ENCODE measurements at places on chromosomes 5 and 9. TPM values are rescaled to one million over a fixed set of nuclear protein-coding genes. Genes with fewer than 3 reads are reported as not detected.

GRCh38 chr5:94849821-94850736, 231.6 kb downstream of the SLF1 start:
- no peak overlapping the region for H3K4me3 ChIP-seq
- H3K27me3 ChIP-seq = no peaks in the 10 kb centered on the region
- no peaks in the 10 kb centered on the region for H3K36me3 ChIP-seq
- no peak overlapping the region for H3K27ac ChIP-seq
- peak; percentile 6 for DNase-seq

TPD52L3 gene
- not detected for total RNA-seq

GRCh38 chr9:25519286-25519685, 159.0 kb downstream of the TUSC1 start:
- no peaks in the 10 kb centered on the region for H3K4me1 ChIP-seq
- H3K36me3 ChIP-seq = no peaks in the 10 kb centered on the region
- H3K4me3 ChIP-seq = no peak overlapping the region
- no peaks in the 10 kb centered on the region for H3K27me3 ChIP-seq

- no peak for DNase-seq
- no peak overlapping the region for H3K27ac ChIP-seq
- H3K4me3 ChIP-seq = no peak overlapping the region
- no peaks in the 10 kb centered on the region for H3K4me1 ChIP-seq
- no peaks in the 10 kb centered on the region for H3K27me3 ChIP-seq
- H3K36me3 ChIP-seq = no peaks in the 10 kb centered on the region
These were observed 116.7 kb upstream of the RETREG1 start for GRCh38 chr5:16733331-16734006.

- no peak overlapping the region for H3K4me3 ChIP-seq
- H3K27me3 ChIP-seq = no peaks in the 10 kb centered on the region
- no peak overlapping the region for H3K27ac ChIP-seq
- H3K36me3 ChIP-seq = no peaks in the 10 kb centered on the region
- DNase-seq = no peak
These were observed 115.0 kb downstream of the PIK3R1 start for GRCh38 chr5:68330574-68330973.

DNA sequence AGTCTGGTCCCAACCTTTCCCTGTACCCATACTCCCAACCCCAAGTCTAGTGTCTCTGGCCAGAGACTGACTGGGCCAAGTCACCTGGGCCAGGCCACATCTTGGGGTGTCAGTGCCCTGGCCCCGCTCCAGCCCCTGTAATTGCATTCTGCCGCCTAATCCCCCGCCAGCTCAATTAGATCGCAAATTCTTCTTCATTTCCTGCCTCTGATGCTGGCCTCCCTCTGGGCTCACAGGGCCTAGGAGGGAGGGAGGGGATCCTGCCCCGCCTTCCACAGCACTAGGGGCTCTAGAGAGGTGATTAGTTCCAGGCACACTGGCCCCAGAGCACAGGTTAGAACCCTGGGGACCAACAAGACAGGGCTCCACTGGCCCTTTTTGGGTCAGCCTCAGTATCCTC, 5.5 kb downstream of the CXXC5 start:
- no peaks in the 10 kb centered on the region for H3K36me3 ChIP-seq
- no peak for DNase-seq
- no peak overlapping the region for H3K4me3 ChIP-seq
- H3K27ac ChIP-seq = peak overlapping the region; percentile 34
- peaks cover 58% of the 10 kb centered on the region for H3K27me3 ChIP-seq

- H3K27me3 ChIP-seq = no peaks in the 10 kb centered on the region
- no peak overlapping the region for H3K27ac ChIP-seq
- H3K4me1 ChIP-seq = no peaks in the 10 kb centered on the region
- H3K36me3 ChIP-seq = no peaks in the 10 kb centered on the region
- no peak for DNase-seq
- no peak overlapping the region for H3K4me3 ChIP-seq
These were observed 180.6 kb downstream of the GABRG2 start for GRCh38 chr5:162248107-162248713.

DNA sequence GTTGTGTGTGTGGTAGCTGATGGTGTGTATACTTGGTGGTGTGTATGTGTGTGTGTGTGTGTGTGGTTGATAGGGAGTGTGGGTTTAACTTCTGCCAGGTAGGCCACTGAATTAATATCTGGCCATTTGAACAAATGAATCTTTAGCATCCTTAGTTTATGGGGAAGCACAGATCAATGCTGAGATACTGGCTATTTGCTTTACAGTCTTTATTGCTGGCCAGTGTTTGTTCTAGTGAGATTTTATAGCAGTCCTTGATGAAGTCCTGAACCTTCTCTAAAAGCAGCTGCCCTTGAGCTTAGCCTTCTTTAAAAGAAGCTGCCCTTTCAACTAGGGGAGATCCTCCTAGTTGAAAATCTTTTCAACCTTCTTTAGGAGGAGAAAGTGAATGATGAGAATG, 69.3 kb downstream of the MACIR start:
- peaks cover 20% of the 10 kb centered on the region for H3K27me3 ChIP-seq
- H3K27ac ChIP-seq = no peak overlapping the region
- H3K36me3 ChIP-seq = no peaks in the 10 kb centered on the region
- no peaks in the 10 kb centered on the region for H3K4me1 ChIP-seq
- no peak overlapping the region for H3K4me3 ChIP-seq

- peak overlapping the region; percentile 45 for H3K4me3 ChIP-seq
- H3K27me3 ChIP-seq = peaks cover 15% of the 10 kb centered on the region
- no peak overlapping the region for H3K27ac ChIP-seq
- H3K4me1 ChIP-seq = peaks cover 11% of the 10 kb centered on the region
- H3K36me3 ChIP-seq = no peaks in the 10 kb centered on the region
These were observed 30.9 kb downstream of the GSN start for GRCh38 chr9:121298689-121299466.

THBS4 gene
- 0.76 TPM for total RNA-seq

DNA sequence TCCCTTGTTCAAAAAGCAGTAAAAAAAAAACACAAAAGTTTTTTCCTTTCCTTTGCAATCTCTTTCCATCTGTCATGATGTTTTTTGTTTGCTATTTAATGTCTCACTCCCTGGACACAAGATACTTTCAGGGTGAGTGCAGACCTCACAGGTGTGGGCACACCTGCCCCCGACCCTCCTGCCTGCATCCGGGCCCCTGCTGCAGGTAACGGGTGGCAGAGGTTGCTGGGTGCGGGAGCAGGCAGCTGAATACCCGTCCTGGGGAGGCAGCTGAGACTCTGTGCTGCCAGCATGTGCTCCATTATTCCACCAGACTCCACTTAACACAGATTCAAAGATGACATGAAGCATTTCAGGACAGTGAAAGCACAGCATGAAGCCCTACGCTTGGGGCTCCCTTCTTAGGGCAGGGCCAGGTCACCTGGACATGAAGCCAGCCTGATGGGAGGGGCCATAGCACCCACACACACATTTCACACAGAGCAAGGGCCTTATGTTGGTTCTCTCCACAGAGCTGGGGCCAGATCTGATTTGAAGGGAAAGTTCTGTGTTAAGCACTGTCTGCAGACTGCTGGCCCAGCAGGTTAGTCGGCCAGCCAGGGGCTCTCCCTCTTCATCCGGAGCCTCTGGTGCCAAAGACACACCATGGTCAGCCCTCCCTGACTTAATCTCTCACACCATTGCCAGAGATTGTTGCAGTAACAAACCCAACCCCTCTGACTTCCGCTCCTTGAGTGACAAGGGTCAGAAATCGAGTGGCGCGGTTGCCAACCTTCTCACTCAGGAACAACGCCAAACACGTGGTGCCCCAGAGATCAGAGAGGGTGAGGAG, 13.0 kb downstream of the NEK6 start:
- H3K27ac ChIP-seq = no peak overlapping the region
- no peak for DNase-seq
- H3K36me3 ChIP-seq = no peaks in the 10 kb centered on the region
- H3K27me3 ChIP-seq = peaks cover 9% of the 10 kb centered on the region

- no peak overlapping the region for H3K27ac ChIP-seq
- no peaks in the 10 kb centered on the region for H3K27me3 ChIP-seq
- DNase-seq = no peak
- H3K4me3 ChIP-seq = no peak overlapping the region
- H3K4me1 ChIP-seq = peaks cover 65% of the 10 kb centered on the region
These were observed 10.7 kb downstream of the ARHGAP26 start for GRCh38 chr5:142780871-142781270.

DNA sequence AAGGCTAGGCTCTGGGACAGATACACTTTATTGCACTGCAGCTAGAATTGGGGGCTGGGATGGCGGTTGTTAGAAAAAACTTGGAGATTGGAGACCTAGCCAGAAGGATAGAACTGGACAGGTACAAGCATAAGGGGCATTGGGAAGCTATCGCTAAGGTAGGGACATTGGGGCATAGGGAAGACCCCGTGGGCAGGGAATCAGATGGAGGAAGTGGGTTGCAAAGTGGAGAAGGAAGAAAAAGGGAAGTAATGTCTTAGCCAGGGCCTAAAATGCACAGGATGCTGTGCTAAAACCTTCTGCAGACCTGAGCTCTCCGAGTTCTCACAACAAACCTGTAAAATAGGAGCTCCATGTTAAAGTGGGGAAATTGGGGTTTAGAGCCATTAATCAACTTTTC, 178.2 kb downstream of the ZDHHC21 start:
- H3K4me1 ChIP-seq = no peaks in the 10 kb centered on the region
- no peak for DNase-seq
- no peak overlapping the region for H3K4me3 ChIP-seq
- no peaks in the 10 kb centered on the region for H3K36me3 ChIP-seq
- H3K27me3 ChIP-seq = peaks cover 13% of the 10 kb centered on the region
- H3K27ac ChIP-seq = no peak overlapping the region
